ENCODE measurements at places on chromosomes 16 and 17.

DNA sequence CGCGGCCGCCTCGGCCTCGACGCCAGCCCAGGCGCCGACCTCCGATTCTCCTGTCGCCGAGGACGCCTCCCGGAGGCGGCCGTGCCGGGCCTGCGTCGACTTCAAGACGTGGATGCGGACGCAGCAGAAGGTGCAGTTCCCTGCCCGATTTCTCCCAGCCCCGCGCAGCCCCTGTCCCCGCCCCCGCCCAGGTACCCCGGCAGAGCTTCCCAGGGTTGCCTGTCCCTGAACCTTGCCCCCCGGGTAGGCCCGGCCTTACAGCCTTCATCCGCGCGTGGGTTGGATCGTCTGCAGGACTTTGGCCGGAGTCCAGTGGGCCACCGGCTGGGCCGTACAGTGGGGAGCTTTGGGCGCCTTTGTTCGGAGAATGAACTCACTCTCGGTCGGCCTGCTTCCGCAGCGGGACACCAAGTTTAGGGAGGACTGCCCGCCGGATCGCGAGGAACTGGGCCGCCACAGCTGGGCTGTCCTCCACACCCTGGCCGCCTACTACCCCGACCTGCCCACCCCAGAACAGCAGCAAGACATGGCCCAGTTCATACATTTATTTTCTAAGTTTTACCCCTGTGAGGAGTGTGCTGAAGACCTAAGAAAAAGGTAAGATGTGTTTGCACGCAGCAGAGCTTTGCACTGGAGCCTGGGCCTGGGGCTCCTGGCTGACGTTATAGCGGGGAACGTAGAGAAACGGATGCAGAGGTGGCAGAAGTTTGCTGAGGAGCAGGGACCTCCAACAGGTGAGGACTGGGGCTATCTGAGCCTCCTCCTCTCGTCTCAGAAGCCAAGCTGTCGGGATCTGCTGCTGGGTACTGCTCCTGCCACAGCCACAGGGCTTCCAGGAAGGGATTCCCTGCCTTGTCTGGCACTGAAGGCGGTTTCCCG lies 593 bp downstream of the GFER start:
- DNase-seq: no peak

DNA sequence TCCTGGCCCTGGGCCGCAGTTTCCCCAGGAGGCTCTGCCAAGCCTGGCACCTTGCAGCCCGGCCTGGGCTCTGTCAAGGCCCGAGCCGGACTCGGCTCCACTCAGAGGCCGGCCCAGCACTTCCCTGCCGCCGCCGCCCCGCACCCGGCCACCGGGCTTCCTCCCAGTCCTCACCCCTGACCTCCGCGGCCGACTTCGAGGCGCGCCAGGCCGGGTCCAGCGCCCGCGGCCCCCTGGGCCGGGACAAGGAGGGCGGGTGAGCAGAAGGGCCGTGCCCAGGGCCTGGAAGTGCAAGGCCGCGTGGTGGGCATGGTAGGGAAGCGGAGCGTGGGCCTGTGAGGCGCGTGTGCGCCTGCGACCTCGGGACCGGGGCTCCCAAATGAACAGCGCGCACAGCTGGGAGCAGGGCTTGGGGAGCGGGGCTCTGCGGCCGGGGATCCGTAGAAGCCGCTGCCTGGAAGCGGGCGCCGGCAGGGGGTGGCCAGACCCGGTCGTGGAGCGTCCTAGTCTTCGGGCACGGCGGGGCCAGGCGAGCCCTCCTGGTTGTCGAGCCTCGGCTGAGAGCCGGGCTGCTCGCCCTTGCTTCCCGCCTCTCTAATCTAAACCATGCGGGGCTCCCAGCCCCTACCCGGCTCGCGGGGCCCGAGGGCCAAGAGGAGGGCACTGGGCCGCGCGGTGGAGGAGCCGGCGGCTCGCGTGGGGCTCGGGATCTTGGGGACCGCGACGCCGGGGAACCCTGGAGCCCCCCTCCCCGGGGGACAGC lies 503 bp upstream of the TBX4 start:
- no peak for DNase-seq

DNA sequence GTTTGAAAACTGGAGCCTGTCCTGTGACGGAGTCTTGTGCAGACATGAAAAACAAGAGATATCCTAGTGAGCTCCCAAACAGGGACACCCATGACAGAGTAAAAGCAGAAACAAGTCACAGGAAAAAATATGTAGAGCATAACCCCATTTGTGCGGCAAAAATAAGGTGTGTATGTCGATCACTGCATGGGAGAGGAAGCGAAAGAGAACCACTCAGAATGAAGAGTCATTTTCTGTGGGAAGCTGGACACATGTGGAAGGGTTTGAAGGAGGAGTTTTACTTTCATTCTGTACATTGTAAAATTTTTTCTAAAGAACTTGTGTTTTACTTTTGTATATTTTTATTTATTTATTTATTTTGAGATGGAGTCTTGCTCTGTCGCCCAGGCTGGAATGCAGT lies 72.1 kb downstream of the JPH3 start:
- no peak for DNase-seq

GRCh38 chr16:88428616-88429386 lies 24.3 kb upstream of the ZFPM1 start:
- DNase-seq: no peak

DNA sequence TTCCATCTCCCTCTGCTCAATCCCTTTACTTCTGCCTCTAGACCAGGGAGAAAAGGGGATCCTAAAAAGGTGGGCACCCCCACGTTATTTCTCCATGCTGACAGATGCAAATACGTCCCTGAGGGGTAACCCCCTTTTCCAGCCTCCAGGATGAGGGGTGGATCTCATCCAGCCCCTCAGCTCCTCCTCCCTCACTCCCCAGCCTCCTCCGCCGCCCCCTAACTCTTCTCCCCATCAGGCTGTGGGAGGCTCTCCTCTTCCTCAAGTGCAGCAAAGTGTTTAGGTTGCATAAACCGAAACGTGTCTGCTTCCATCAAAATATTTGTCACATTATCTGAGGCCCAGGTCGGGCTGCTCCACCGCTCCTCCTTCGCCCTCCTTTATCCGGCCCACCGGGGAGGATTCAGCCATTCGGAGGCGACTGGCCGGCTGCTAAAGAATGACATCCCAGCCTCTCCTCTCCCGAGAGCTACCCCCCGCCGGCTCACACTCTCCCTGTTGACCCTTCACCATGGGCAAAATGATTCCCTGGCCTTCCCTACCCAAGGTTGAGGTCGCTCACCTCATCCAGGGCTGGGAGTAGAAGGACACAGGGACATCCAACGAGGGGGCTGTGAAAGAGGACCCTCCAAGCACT lies 1.2 kb upstream of the C1QL1 start:
- no peak for DNase-seq

- no peak for DNase-seq
Observed at GRCh38 chr17:46986366-46986765, 7.3 kb upstream of the RPRML start.

DNA sequence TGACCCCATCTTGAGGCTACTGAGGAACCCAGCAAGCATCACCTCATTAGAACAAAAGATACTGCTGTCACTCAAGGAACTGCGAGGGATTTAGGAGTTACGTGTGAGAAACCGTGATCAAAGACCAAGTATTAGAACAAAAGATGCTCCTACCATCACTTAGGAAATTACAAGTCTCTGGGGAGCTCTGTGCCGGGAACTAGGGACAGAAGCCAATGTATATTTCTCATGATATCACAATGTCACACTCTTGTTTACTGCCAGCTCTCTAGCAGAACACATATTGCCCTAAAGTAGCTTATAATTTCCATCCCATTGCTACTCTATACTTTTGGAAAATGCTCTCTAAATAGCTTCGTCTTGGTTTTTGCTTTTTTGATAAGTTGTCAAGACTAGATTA lies 214.5 kb downstream of the HS3ST3A1 start:
- no peak for DNase-seq

Data from omental fat pad (tissue), 4 donors.